Cardiac septum (tissue), 1 donor: ENCODE measurements at places on chromosomes 6 and 20. TPM values are rescaled to one million over a fixed set of nuclear protein-coding genes. Genes with fewer than 3 reads are reported as not detected.

- DNase-seq: no peak
These were observed 29.3 kb downstream of the SRC start for GRCh38 chr20:37375227-37375626.

DNA sequence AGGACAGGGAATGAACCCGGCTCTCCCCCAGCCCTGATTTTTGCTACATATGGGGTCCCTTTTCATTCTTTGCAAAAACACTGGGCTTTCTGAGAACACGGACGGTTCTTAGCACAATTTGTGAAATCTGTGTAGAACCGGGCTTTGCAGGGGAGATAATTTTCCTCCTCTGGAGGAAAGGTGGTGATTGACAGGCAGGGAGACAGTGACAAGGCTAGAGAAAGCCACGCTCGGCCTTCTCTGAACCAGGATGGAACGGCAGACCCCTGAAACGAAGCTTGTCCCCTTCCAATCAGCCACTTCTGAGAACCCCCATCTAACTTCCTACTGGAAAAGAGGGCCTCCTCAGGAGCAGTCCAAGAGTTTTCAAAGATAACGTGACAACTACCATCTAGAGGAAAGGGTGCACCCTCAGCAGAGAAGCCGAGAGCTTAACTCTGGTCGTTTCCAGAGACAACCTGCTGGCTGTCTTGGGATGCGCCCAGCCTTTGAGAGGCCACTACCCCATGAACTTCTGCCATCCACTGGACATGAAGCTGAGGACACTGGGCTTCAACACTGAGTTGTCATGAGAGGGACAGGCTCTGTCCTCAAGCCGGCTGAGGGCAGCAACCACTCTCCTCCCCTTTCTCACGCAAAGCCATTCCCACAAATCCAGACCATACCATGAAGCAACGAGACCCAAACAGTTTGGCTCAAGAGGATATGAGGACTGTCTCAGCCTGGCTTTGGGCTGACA, 28.8 kb upstream of the ZBP1 start:
- DNase-seq: peak; percentile 41

DNA sequence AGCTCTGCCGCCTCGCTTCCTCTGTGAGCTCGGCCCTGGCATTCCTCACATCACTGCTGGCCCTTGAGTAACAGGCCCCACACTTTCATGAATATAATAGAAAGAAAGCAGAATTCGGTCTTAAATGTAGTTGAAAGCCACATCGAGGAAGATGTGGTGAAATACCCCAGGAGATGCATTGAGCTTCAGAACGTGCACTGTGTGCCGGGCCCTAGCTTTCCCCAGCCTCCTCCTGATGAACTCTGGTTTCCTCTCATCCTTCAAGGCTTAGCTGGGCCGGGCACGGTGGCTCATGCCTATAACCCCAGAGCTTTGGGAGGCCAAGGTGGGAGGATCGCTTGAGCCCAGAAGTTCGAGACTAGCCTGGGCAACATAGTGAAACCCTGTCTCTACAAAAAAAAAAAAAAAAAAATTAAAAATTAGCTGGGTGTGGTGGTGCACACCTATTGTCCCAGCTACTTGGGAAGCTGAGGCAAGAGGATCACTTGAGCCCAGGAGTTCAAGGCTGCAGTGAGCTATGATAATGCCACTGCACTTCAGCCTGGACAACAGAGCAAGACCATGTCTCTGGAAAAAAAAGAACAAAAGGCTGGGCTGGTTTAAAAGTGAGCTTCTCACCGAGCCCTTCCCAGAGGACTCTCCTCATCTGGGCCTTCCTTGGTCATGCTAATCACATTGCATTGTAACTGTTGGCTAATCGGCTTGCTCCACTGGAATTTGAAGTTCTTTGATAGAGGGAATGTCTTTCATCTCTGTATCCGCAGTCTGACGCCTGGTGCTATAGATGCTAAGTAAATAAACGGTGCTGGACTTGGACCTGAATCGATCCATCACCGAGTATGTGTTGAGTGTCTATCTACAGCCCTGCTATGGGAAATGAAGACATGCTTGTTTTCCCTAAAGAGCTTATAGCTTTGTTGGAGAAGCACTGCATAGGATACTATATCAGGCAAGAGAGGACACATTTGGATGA, 43.8 kb upstream of the FOXQ1 start:
- no peak for DNase-seq

- peak; percentile 69 for DNase-seq
These were observed 87.6 kb downstream of the ERMARD start for GRCh38 chr6:169839029-169839481.

GRCh38 chr20:17895641-17896171, 72.9 kb downstream of the SNX5 start:
- DNase-seq: peak; percentile 84

LMBRD1 gene
- 37.0 TPM for total RNA-seq

OR2H2 gene
- not detected for total RNA-seq

DNA sequence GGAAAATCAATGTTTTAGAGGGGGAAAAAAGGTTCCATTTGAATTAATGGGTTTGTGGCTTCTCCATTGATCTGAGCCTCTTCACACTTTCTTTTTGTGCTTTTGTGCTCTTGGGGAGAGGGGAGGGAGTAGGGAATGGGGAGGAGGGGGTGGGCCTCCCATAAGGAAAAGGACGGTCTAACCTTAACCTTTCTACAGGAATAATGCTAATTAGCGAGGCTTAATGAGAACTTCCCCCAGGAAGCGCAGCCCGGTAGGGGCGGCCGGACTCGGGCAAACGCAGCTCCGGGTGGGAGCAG, 103.0 kb downstream of the NOL4L start:
- no peak for DNase-seq
